ENCODE measurements at places on chromosomes 3 and 15. TPM values are rescaled to one million over a fixed set of nuclear protein-coding genes. Genes with fewer than 3 reads are reported as not detected.

GRCh38 chr3:54121414-54122323 lies 683 bp upstream of the CACNA2D3 start:
- DNase-seq = no peak

DNA sequence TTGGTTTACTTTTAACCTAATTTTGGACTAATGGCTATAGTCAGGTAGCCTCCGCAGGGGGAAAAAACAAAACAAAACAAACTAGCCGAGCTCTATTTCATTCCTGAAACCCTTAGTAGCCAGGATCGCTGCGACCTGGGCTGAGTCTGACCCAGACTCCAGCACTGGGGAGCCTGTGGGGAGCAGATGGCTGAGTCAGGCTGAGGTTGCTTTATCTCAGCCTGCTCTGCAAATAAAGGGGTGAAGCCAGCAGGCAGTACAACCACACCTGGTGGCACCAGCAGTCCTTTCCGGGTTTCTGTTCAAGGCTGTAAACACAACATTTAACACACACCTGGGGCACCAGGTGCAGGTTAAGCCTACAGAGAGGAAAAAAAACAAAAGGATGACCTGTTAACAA lies 27.3 kb downstream of the ABHD2 start:
- no peak for DNase-seq

- no peak for DNase-seq
These were observed 103.0 kb upstream of the ARHGEF26 start for GRCh38 chr3:154018100-154018696.

DNA sequence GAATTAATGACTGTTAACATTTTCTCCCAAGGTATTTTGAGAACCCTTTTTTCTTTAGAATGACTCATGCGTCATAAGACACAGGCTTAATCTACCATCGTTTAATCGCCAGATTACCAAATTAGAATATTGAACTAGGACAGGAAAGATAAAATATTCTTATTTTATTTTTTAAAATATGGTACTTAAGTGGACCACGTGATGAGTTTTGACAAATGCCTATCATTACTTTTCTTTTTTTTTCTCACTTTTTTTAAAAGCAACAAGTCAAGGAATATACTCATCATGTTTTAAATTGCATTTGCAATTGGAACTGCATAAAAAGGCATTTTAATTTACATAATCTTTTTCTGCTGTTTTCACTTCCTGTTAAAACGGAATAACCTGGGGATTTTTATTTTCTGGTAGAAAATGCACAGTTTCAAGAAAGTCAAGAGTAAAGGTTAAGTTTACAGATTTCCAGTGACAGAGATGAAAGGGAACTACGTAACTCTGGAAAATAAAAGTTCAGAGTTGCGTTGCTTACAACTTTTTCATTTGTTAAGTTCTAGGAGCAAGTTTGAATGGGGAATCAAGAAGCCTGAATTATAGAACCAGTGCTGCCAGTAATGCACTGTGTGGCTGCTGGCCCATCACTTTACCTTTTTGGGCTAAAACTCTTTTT lies 23.6 kb downstream of the SIAH2 start:
- no peak for DNase-seq

DNA sequence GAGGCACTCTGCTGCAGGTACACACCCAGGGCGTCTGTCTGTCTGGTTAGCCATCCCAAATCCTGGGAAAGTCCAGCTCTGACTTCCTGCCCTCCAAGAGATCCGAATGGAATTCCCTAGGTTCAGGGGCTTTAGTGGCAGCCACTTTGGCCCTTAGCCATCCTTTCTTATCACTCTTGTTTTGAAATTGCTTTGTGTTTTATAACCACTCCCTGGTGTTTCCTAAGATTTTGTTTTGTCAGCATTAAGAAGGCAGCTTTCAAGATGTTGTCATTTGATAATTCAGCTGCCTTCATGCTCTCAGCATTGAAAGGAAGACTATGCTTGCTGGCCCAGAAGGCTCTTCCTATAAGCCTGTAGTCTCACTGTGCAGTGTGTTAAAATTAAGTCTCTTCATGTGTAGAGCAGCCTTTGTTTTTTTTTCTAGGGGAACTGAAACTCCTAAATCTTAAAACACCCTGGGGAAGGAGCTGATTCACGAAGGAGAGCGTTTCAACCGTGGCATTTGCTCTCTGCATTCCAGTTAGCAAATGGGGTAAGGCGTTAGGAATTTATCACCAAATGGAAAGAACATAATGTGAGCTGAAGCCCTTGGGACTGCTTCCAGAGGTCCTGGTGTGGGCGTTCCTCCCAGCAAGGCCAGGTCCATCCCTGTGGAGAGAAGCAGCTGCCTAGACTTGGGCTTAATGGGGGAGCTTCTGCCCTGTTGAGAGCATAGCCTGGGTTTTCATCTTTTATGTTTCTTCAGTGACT lies 14.2 kb upstream of the CLEC3B start:
- DNase-seq = peak; percentile 81

DNA sequence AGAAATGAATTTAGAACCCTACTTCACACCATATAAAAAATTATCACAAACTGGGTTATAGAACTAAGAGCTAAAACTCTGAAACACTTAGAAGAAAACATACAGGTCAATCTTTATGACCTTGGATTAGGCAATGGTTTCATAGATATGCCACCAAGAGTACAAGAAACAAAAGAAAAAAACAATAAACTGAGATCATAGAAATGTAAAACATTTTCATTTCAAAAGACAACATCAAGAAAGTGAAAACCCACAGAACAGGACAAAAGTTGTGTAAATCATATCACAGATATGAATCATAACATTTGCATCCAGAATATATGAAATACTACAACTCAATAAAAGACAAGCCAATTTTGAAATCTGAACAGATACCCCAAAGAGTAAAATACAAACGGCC lies 72.4 kb downstream of the TBL1XR1 start:
- DNase-seq = no peak

- DNase-seq = no peak
These were observed 130.1 kb downstream of the DNAJB8 start for GRCh38 chr3:128336337-128337156.

GRCh38 chr3:61877359-61878138 lies 316.2 kb downstream of the PTPRG start:
- no peak for DNase-seq

- DNase-seq = no peak
These were observed 38.1 kb upstream of the NMNAT3 start for GRCh38 chr3:139715743-139716360.

DNA sequence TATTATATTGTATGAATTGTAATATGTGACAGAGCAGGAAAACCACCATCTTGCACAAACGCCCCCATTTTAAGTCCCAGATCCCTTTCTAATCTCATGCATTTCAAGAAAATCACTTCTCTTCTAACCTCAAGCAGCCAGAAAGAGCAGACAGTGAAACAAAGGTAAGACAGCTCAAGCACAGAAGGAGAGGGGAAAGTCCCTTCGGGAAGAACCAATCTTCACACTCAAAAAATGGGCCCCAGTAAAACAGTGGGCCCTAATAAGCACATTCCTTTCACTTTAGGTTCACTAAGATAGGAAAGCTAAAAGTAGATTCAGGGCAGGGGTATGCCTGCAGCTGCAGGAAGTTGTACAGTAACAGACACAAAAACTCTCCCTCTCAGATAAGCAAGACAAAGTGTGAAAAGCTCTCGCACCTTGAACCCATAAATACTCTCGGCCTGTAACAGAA lies 1268.7 kb downstream of the SI start:
- no peak for DNase-seq

GRCh38 chr3:160678292-160678842 lies 1.4 kb downstream of the ARL14 start:
- DNase-seq = no peak

DNA sequence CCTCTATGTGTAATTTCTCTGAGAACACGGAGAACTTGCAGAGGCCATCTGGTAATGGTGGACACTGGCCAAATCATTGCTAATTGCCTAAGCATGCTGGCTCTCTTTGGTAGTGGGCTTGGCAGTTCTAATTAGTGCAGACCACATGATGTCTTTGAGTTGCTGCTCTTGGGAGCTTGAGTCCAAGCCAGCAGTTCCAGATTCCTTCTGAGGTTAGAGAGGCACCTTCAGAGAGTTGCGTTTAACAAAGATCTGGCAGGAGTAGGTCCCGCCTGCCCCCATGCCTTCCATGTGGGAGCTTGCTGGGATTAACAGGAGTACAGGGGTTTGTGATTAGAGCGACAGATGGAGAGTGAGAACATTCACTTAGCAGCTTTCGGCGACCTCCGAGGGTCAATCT lies 449.0 kb upstream of the LMCD1 start:
- no peak for DNase-seq

GRCh38 chr3:189096092-189096491 lies 75.7 kb upstream of the TPRG1 start:
- no peak for DNase-seq

DNA sequence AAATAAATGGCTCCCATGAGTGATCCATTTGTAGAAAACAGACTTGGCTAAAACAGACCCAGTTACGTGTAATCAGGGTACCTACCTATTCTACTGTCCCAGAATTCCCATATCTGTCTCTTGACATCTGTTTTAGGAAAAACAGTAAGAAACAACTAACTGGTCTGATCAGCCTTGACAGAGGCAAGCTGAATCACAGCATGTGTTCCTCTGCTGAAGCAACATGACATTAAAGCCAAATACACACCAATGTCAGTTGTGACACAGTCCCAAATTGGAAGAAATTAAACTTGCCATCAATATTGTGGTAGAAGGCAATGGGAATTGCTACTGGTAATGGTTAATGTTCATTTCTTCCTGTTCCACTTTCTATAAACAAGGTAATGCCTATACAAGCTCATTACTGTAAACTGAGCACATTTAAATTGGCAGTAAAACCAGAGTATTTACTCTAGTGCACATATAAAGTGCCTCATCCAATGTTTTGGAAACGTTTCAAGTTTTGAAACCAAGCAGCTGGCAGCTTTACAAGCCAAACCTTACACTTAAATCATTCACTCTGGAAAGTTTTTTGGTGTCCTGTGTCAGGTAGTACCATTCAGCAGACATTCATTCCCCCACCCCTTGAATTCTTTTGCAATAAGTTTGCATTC lies 27.0 kb downstream of the ALDH1A2 start:
- no peak for DNase-seq

DNA sequence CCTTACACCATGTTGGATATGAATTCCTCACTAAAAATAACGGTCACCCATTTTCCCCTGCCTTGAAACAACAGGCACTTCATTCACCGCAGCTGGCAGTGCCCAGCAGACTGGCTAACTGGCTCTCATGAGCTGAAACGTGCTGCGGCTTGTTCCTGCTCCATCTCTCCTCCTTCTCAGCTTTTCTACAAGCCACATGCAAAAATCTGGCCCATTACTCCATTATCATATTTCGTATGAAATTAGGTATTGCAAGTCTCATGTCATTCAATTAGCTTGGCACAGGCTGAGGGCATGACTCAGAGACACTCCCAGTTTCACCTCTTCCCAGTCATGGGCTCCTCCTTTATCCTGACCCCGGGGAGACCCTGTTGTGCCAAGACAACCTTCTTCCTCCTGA lies 60.0 kb downstream of the MAGEF1 start:
- DNase-seq = no peak

- no peak for DNase-seq
These were observed 124.8 kb downstream of the RPLP1 start for GRCh38 chr15:69577397-69577796.

DNA sequence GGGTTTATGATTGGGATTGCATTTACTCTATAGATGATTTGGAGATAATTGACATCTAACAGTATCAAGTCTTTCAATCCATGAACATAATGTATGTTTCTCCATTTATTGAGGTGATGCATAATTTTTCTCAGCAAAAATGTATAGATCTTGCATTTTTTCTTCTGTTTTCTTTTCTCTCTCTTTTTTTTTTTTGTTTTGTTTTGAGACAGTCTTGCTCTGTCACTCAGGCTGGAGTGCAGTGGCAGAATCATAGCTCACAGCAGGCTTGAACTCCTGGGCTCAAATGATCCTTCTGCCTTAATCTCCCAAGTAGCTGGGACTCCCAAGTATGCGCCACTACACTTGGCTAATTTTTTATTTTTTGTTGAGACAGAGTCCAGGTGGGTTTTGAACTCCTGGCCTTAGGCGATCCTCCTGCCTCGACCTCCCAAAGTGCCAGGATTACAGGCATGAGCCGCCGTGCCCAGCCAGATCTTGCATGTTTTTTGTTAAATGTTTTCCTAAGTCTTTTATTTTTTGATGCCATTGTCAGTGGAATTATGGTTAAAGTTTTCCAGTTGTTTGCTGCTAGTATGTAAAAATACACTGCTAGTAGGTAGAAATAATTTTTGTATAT lies 3.1 kb downstream of the LMLN start:
- no peak for DNase-seq

- DNase-seq = no peak
These were observed 6.8 kb upstream of the ADPGK start for GRCh38 chr15:72790302-72790910.

GRCh38 chr15:93823971-93824913 lies 407.1 kb upstream of the MCTP2 start:
- no peak for DNase-seq

DNA sequence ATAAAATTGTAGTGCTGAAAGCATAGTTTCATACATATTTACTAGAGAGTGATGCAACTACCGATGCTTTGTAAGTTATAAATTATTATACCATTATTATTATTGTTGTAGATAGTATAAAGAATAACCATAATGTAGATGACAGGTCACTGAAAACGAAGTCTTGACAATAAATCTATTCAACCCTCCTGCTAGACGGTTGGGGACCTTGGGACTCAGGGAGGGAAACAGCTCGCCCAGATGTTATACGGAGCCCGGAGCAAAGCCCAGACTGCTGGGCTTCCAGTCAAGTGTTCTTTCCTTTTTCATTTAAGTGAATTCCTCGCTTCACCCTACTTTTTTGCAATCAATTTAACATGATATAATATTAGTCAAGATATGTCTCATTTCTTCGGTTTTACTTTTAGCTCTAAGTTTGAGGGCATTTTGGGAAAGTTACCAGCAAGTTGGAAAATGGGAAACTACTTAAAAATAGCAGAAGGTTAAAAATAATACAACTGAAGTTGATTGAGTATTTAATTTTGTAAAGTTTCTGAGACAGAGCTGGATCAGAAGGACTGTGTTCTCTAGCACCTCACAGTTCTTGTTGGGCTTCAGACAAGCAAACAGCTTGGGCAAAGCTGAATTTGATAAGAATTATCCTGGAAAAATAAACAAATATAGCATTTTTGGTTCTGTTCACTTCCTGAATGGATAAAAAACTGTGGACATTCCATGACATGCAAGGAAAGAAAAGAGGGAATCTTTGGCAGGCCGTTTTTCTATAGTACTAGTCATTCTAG lies 173.4 kb upstream of the TP63 start:
- DNase-seq = no peak

GRCh38 chr3:55012091-55012490 lies 84.2 kb upstream of the LRTM1 start:
- no peak for DNase-seq

DNA sequence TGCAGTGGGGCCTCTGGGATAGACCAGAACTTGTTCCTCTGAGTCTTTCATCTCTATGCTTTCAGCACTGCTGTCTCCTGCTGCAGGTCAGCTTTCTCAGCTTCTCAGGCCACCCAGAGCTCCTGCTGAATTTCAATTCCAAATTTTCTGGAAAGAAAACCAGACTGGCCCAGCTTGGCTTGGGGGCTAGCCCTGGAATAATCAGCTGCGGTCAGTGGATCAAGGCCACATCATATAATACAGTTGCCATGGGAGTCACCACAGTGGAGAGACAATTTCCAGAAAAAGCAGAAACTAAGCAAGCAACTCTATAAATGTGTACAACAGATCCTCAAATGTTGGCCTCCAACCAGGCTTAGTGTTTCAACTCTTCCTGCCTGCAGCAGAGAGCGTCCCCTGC lies 91.1 kb upstream of the SLC24A5 start:
- DNase-seq = no peak

ALDH1A3 gene
- 13.7 TPM for total RNA-seq

HCLS1 gene
- total RNA-seq = 24.2 TPM

TNIK gene
- 16.0 TPM for total RNA-seq

A4GNT gene
- not detected for total RNA-seq

ITPKA gene
- 0.71 TPM for total RNA-seq

KBTBD13 gene
- 5.2 TPM for total RNA-seq

IL5RA gene
- total RNA-seq = 2.3 TPM
